ENCODE measurements at places on chromosomes 12 and 14.

- no peak for DNase-seq
Observed at GRCh38 chr12:47281667-47282171, 202.0 kb upstream of the AMIGO2 start.

DNA sequence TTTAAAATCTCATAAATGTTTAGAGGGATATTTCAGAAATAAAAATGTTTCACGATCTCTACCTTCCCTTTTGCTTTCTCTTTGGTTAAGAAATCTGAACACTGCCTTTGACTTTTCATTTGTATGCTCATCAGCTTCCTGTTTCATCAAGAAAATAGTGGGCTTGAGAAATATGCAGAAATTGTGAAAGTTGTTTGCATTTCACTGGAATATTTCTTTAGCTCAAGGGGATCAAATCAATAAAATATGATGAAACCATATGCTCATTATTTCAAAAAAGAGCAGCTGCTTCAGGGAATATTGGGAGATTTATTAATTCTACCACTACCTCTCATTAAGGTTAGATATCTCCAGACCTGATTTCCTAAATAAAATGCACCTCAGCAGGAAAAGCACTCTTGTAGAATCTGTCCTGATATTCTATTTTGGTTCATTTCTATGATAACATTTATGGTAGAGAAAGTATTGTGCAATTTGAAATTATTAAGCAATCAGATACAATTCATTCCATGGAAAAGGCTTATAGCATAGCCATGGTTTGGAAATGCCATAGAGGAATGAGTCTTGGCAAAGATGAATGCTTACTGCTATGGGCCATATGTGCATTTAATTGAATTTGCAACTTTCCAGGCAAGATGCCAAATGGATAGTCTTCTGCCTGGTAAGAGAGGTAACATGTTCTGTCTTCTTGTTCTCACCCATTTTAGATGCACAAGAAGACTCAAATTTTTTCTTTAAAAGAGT lies 212.6 kb upstream of the SLC16A7 start:
- no peak for DNase-seq

GRCh38 chr14:25050269-25051150 lies 563 bp upstream of the STXBP6 start:
- DNase-seq, result no peak

DNA sequence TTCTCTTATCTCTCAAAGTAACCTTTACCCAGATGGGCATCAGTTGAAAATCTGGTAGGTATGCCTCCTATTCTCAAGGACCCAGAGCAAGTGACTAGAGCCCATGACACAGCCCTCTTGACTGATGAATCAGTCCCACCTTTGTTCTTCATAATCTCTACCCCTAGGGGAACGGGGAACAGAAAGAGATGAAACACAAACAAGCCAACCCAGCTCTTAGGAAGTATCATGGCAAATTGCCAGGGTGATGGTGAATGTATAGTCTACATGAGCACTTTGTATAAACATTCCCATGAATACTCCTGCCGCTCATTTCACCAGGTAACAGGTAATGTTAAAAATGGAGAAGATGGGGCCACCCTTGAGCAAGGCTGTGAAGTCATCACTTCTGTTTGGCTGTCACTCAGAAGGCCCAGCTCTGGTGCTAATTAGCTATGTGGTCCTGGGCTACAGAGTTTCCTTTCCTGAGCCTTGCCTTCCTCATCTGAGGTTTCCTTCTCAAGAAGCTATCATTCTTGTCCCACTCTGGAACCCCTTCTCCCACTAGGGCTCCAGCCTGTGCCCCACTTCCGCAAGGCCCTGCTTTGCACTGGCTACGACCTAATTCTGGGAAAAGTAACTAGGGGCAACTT lies 161.7 kb downstream of the ANO2 start:
- DNase-seq, result peak; percentile 16

DNA sequence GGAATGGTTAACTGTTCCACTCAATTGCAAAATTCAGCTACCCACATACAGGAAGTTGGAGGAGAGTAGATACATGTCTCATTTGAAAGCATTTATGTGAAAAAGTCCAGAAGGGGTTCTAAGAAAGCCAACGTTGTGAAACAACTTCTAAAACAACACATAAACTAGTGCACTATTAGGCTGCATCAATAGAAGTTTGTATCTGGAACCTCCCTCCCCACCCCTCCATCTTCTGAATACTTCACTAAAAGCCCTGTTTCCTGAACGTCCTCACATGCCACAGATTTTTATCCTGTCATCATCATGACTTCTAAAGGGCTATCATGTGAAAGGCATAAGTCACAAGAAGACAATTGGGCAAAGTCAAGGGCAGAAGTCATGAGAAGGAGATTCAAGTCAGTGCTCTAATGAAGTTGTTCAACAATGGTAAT lies 5.5 kb downstream of the KRT79 start:
- no peak for DNase-seq

GRCh38 chr14:104885973-104886689 lies 21.1 kb downstream of the CEP170B start:
- no peak for DNase-seq

DNA sequence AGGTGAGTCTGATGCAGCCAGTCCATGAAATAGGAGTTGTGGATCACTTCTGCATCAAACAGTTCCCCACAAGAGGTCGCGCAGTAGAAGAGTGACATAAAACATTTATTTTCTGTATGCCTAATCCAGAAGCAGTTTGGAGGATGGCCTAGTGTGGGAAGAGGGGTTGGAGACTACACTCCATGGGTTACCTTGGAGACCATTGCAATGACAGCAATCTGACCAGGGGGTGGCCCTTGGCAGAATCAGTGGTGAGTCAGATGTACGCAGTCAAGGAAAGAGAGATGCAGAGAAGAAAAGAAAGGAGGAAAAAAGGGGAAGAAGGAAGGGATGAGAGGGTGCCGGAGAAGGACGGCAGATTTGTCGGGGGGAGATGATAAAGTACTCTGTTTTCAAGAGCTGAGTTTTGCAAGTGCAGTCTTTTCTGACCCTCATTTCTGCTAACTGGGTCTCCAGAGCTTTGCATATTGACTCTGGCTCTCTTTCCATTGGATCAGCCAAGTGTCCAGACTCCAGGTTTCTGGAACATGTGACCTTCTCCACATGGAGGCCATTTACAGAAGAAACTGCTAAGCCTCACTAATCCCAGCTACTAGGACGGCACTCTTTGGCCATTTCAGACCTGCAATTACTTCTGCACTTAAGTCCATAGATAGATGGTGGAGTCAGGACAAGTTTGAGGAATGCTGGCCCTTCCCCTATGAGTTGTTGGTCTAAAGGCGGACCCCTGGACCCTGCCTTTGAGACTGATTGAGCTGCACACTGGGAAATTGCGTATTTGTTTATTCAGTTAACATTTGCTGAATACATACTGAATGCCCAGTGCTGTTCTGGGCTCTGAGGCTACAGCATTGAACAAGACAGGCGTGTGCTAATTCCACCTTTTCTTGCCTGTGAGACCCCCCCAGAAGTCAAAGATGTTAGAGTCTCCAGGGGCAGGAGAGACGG lies 424.2 kb downstream of the BCL11B start:
- no peak for DNase-seq

GRCh38 chr14:39459795-39460478 lies 27.7 kb upstream of the FBXO33 start:
- no peak for DNase-seq

- peak; percentile 67 for DNase-seq
Observed at GRCh38 chr14:69153873-69154270, 953 bp upstream of the DCAF5 start.
